ENCODE measurements at places on chromosomes 7 and 10.

GRCh38 chr7:115805458-115805857 lies 225.1 kb downstream of the TFEC start:
- no peak overlapping the region for H3K27ac ChIP-seq
- H3K4me3 ChIP-seq = no peak overlapping the region
- no peaks in the 10 kb centered on the region for H3K4me1 ChIP-seq
- DNase-seq = no peak
- H3K36me3 ChIP-seq = no peaks in the 10 kb centered on the region

GRCh38 chr7:27300421-27300820 lies 57.8 kb downstream of the EVX1 start:
- H3K4me3 ChIP-seq = no peak overlapping the region
- H3K4me1 ChIP-seq = no peaks in the 10 kb centered on the region
- peaks cover 3% of the 10 kb centered on the region for H3K27me3 ChIP-seq

GRCh38 chr10:86437447-86437846 lies 70.9 kb upstream of the GRID1 start:
- H3K27ac ChIP-seq = no peak overlapping the region
- DNase-seq = no peak
- H3K27me3 ChIP-seq = no peaks in the 10 kb centered on the region
- H3K4me1 ChIP-seq = peaks cover 32% of the 10 kb centered on the region
- H3K36me3 ChIP-seq = peaks cover 38% of the 10 kb centered on the region
- H3K4me3 ChIP-seq = no peak overlapping the region

- no peak for DNase-seq
- H3K4me1 ChIP-seq = peaks cover 81% of the 10 kb centered on the region
- peaks cover 7% of the 10 kb centered on the region for H3K36me3 ChIP-seq
- H3K4me3 ChIP-seq = no peak overlapping the region
- H3K27me3 ChIP-seq = no peaks in the 10 kb centered on the region
- H3K27ac ChIP-seq = peak overlapping the region; percentile 72
Observed at GRCh38 chr7:26182283-26182682, 18.3 kb downstream of the HNRNPA2B1 start.

DNA sequence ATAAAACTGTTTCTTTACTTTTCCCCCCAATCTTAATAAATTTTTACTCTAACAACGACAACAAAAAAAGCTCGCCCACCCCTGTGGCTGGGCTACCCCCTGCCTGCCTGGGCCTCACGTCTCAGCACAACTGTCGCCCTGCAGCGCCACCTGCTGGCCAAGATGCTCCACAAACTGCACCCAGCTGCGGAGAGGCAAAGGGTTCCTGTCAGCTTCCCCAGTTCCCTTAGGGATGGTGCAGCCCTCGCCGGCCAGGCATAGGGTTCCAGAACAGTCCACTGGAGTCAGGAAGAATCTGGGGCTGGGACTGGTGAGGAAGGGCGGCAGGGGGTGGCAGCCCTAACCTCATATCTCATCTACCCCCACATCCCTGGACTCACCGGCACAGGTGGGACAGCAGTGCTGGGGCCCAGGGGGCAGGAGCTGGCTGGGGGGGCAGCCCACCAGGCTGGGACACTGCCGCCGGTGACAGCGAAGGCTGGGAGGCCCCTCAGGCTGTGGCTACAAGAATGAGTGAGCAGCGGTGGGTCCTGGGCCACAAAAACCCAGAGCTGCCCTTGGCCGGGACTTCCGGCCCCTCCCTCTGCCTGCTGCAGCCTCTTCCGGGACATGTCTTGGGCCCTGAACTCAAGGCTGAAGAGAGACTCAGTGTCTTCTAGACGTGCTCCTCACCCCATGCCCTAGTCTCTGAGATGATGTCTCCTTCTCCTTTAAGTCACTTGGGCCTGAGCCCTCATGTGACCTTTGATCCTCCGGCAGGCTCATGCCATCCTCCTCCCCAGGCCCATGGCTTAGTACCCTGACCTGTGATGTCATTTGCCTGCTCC lies 21.2 kb downstream of the ATP6V1F start:
- DNase-seq = peak; percentile 80
- peak overlapping the region; percentile 0 for H3K27ac ChIP-seq
- H3K36me3 ChIP-seq = no peaks in the 10 kb centered on the region
- H3K4me1 ChIP-seq = no peaks in the 10 kb centered on the region
- H3K4me3 ChIP-seq = peak overlapping the region; percentile 50

- H3K4me1 ChIP-seq = no peaks in the 10 kb centered on the region
- no peak overlapping the region for H3K27ac ChIP-seq
- DNase-seq = no peak
- H3K4me3 ChIP-seq = no peak overlapping the region
- H3K36me3 ChIP-seq = no peaks in the 10 kb centered on the region
- no peaks in the 10 kb centered on the region for H3K27me3 ChIP-seq
Observed at GRCh38 chr7:108623220-108623619, 53.5 kb downstream of the DNAJB9 start.

DNA sequence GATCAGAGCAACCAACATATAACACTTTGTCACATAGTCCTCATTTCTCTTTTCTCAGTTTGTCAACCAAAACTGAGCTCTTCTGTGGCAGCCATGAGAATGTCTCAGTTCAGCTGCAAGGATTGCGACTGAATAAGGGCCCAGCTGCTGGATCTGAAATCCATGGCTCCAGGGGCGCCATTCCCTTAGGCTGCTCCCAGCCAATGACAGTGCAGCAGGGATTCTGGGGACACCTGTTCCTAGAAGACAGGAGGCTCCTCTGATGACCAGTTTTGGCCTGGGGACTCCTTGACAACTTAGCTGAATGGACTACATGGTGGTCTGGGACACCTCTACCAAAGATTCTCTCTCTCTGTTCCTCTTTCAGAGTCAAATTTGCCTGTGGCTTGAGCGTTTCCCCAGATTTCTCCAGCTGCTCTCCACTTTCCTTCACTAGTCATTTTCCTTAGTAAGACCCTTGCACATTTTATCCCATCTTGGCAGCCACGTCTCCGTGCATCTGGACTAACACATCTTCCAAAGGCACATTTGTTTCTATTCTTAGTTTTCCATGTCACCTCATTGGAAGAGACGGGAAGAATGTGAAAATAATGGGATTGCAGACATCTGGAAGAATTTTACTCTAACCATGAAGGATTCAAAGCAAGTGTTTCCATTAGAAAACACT lies 28.1 kb upstream of the KIF5B start:
- H3K4me1 ChIP-seq = no peaks in the 10 kb centered on the region
- no peaks in the 10 kb centered on the region for H3K27me3 ChIP-seq
- H3K27ac ChIP-seq = no peak overlapping the region
- DNase-seq = no peak

DNA sequence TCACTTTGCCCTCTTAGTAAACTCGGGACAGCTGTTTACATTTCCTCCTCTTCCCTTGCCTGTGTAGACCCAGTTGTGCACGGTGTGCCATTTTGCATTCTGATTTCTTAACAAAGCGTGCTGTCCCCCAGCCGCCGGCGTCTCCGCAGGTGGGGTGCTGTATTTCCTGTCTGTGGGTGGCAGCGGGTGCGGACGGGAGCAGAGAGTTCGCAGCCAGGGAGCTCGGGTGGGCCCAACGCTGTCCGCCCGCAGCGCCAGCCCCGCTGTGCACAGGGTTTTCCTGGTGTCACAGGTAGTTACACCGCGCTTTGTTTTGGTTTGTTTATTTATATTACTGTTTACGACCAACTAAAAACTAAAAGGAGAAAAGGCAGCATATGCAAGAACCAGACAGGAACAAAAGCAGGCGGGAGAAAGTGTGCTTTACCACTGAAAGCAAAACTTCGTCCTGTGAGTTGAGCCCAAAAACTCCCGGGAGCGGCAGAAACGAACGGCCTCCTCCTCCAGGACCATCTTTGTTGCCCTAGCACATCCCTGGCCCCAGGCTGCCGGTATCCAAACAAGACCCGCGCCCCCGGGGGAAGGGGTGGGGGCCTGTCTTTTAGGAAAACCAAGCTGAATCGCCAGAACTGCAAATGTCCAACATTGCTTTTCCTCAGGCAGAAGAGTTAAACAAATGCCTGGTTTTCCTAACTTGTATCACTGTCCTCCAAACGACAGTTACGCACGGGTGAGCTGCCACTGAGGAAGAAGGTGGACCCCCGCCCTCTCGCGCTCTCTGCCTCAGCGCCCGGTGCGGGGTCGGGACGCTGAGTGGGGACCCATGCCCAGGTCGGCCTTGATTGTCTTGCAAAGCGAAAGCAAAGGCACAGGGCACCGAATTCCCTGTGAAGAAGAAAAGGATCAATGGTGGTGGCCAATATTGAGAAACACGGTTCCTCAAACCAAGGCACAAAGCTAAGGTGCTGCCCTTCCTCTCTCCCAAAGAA lies 45.9 kb upstream of the DRGX start:
- peaks cover 45% of the 10 kb centered on the region for H3K4me1 ChIP-seq
- H3K27ac ChIP-seq = peak overlapping the region; percentile 36
- H3K4me3 ChIP-seq = peak overlapping the region; percentile 70
- no peaks in the 10 kb centered on the region for H3K36me3 ChIP-seq

DNA sequence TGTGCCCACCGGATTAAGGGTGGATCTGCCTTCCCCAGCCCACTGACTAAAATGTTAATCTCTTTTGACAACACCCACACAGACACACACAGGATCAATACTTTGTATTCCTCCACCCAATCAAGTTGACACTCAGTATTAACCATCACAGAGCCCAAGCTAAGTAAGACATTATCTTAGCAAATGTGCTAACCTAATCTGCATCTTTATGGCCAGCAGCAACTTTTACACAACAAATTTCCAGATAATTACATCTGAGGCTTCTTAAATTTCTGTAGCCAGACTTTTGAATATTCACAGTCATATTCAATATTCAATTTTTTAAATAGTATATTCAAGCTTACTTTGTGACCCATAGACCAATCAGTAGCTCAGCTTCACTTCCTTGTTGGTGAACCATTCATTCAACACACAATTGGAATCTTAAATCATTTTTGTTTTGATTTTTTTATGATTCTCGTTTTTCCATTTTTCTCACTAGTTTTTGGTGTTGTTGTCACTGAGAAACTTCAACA lies 594.2 kb downstream of the IPMK start:
- no peaks in the 10 kb centered on the region for H3K4me1 ChIP-seq
- H3K27me3 ChIP-seq = peaks cover 4% of the 10 kb centered on the region
- H3K36me3 ChIP-seq = no peaks in the 10 kb centered on the region
- no peak overlapping the region for H3K27ac ChIP-seq
- no peak overlapping the region for H3K4me3 ChIP-seq

DNA sequence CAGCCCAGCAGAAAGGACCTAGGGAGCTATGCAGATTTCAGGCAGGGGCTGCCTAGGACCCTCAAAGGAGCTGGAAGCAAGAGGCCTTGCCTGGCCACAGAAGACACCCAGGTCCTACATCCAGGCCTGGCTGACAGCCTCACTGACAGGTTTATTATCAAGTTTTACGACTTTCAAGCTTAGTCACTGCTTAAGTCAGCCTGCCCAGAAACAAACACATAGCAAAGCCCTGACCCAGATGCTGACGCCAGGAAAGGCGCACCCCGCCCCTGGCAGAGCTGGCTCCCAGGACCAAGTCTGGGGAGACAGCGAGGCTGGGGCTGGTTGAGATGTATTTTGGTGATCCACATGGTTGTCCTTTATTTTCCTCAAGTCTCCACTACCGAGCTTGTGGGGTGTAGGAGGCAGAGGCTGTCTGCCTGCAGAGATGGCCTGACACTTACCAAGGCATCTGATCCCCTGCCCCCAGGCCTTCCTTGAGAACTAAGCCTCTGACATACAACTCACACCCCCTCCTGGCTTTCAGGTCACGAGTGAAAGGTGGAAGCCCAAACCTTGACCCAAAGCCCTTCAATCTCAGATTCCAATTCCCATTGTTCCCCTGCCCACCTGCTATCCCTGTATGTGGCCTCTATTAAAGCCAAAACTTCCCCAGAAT lies 80.7 kb upstream of the EMX2 start:
- H3K27ac ChIP-seq = no peak overlapping the region
- H3K4me3 ChIP-seq = no peak overlapping the region
- no peaks in the 10 kb centered on the region for H3K36me3 ChIP-seq
- DNase-seq = no peak

DNA sequence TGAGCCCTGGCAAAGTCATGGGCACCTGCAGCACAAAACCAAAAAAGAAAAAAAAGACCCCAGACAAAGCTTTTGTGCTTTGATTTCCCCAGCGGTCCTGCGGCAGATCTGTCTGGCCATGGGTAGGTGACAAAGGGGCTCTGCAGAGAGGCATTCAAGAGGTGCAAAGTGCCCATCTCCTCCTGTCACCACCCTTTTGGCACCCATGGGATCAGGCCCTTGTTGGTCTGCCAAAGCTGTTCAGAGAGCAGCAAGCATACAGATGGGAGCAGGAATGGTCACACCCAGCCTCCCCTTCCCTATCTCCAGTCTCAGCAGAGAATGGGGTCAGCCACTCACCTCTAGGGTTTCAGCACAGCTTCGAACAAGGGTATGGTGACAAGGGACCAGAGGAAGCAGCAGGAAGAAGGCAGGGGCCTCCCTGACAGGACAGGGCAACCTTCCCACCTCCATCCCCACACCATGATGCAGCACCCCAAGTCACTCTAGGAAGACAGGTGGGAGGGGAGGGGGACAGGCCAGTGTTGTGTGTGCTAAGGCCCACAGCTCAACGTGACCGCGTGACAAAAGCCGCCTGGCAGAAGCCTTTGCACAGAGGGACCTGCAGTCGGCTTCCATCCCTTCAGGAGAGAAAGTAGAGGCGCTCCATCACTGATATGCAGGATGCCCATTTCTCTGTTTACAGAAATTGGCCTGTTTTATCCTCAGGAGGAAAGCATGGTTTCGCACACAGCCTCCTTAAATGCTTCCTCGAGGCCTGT lies 6.3 kb downstream of the CAMK2G start:
- peaks cover 5% of the 10 kb centered on the region for H3K36me3 ChIP-seq
- H3K27ac ChIP-seq = peak overlapping the region; percentile 58
- no peak for DNase-seq
- H3K4me1 ChIP-seq = peaks cover 87% of the 10 kb centered on the region

DNA sequence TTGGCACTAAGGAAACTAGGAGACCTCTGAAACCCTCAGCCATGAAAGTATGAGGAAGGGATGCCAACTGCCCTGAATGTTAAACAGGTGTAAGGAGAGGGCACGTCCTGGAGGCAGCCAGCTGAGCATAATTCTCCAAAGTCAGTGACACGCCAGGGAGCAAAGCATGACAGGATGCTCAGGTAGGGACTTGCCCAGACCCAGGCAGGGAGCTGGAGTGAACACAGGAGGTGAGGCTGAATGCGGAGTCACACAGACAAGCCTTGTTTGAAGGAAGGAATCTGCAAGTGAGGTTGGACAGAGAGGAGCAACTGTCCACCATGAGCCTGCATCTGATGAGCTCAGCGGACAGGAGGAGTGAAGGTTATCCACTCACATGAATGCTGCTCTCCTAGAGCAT lies 41.5 kb downstream of the KLRG2 start:
- no peaks in the 10 kb centered on the region for H3K4me1 ChIP-seq
- H3K27ac ChIP-seq = no peak overlapping the region
- DNase-seq = no peak
- H3K4me3 ChIP-seq = no peak overlapping the region
- no peaks in the 10 kb centered on the region for H3K36me3 ChIP-seq
- H3K27me3 ChIP-seq = no peaks in the 10 kb centered on the region

Data from immature natural killer cell (primary cell).